ENCODE measurements at places on chromosomes 16 and 17.
A peak's percentile ranks its signal among the peaks of the same experiment; 100 is the strongest.

DNA sequence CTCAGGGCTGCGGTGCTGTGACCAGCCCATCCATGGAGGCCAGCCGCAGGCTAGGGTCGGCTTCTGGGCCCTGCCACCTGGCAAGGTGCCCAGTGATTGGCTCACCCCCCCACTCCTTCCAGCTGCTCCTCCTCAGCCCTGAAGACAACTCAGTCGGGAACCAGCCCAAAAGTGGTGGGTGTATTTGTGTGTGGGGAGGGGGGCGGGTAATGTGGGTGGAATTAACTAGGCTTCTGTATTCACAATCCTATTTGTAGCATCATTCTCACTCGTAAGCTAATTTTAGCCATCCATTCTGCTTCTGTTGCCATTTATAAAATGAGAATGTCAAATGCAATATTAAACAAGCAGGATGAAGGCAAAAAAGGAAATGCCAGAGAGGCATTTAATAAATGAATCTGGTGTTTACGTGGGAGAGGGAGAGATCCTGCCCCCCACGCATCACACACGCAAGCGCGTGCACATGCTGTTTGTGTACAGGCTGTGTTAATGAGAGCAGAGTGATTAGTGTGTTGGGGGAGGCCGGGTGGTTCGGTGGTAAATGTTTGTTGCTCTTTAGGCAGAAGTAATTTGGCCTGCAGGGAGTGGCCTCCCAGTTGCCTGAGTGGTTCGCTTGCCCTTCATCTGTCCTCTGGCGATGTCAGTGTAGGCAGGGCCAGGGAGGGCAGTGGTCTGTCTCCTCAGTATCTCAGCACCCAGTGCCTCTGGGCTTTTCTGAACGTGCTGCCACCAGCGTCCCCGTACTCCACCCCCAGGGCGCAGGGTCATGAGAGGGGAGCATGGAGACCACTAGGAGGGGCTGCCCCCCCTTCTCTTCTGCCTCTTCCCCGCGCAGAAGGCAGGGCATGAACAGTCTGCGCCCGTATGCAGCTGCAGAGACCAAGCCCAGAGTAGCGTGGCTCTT lies 140.1 kb downstream of the CCDC182 start:
- DNase-seq: peak; percentile 52

GRCh38 chr17:39205112-39205526 lies 5.0 kb downstream of the RPL19 start:
- no peak for DNase-seq

DNA sequence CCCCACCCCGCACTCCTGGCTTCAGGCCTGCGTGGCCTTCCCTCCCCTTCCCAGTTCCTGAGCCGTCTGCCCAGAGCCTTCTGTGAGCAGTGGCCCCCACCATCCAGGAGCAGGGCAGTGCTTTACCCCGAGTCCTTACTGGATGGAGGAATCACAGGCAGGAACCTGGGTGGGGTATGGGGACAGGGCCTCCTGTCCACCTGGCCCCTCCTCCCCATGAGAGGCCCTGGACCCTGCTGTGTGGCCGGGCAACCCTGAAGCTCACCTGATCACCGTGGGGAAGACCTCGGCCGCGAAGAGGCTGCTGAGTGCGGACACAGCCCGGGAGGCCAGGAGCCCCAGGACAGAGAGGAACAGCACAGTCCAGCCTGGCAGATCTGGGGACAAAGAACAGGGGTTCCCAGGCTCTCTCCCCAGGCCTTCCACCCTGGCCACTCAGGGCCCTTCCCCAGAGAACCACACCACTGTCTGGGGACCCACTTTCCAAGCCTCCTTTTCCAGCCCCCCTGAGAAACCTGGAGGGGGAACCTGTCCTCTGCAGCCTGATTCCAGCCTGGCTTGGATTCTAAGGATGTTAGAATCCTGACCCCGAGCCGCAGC lies 3.2 kb downstream of the SLC22A31 start:
- DNase-seq: no peak

DNA sequence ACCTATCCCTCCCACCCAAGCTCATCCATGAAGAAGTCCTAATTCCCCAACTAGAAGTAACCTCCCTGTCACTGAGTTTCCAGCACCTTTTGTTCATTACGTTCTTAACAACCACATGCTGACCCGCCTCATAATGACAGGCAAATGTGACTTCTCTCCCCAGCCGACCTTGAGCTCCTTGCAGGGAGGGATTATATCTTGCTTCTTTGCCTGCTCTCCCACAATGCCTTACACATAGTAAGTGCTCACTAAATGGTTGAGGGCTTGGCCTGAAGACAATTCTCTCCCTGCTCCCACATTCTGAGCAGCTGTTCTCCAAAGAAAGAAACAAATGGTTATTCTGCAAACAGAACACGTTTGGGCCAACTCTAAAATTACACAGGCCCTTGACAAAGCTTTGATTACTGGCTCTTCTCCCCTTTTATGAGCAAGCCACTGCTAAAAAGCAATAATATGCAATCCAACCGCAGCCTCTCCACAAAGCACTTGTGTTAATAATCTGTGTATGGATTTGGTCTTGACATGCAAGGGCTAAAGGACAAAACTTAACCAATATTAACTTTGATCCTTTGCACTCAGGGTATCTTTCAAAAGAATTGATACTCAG lies 23.2 kb downstream of the SLC39A11 start:
- no peak for DNase-seq

- no peak for DNase-seq
Measured at GRCh38 chr17:82875407-82875856, 35.6 kb upstream of the ZNF750 start.

DNA sequence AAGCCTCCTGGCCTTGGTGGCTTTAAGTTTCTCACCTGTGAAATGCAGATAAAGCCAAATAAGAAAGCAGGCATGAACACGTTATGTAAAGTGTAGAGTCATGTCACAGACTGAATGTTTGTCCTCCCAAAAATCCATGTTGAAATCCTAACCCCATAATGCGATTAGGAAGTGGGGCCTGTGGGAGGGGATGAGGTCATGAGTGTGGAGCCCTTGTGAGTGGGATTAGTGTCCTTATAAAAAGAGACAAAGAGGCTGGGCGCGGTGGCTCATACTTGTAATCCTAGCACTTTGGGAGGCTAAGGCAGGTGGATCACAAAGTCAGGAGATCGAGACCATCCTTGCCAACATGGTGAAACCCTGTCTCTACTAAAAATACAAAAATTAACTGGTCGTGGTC lies 19.5 kb upstream of the C16orf78 start:
- DNase-seq: no peak

GRCh38 chr17:52738791-52739190 lies 580.3 kb upstream of the CA10 start:
- DNase-seq: no peak

DNA sequence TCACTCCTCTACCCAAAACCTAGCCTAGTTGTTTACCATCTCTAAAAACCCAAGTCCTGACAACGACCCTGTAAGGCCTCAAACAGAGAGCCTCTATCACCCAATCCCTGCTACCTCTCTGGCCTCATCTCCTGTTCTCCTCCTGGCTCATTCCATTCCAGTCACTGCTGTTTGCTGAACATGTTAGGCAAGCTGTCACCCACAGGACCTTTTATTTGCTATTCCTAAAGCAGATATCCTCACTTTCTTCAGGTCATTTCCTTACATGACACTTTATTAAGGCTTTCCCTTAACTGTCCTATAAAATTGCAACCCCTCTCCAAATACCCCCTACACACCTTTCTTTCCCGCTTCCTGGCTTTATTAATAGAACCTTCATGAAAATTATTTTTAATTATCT lies 85.1 kb downstream of the KANSL1 start:
- DNase-seq: no peak

- DNase-seq: peak; percentile 88
Measured at GRCh38 chr16:88785106-88785924, at the start of gene PIEZO1. Gene PIEZO1, minus strand, starts transcription at chr16:88785220. Its CDS starts 256 bp downstream, at chr16:88784964.

- DNase-seq: no peak
Measured at GRCh38 chr17:70259400-70259799, 90.1 kb downstream of the KCNJ2 start.

DNA sequence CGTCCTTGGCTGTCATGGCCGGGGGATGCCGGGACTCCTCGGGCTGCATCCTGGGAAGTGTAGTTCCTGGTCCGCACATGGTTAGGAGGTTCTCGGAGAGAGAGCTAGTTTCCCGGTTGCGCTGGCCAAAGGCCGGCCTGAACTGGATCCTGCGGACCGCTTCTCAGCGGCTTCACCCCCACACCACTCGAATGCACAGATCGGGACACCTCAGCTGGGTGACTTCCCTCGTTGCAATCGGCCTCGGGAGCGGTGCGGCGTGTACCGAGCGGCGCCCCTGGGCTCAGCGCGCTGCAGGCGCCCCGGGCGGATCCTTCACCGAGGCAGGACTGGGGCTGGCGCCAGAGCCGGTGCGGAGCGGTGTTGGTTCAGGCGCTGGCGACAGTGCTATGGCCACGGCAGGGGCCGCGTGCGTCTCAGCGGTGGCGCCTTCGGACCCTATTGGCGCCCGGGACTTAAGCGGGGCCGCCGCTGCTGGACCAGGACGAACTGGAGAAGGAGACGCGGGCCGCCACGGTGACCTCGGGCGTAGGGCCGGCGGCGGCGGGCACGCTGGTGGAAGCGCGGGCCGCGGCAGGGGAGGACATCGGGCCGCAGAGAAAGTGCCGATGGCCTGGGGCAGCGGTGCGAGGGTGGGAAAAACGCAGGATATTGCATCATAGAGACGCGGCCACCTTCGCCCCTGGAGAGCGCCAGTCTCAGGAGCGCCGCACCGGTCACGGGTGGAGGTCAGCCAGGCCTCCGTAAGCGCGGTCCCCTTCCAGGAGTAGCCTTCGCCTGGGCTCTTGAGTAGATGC lies 11.4 kb downstream of the ZNF629 start:
- DNase-seq: peak; percentile 42

- DNase-seq: no peak
Measured at GRCh38 chr16:57061084-57061905, 31.1 kb upstream of the CPNE2 start.

- DNase-seq: no peak
Measured at GRCh38 chr17:70336411-70336810, 167.1 kb downstream of the KCNJ2 start.

DNA sequence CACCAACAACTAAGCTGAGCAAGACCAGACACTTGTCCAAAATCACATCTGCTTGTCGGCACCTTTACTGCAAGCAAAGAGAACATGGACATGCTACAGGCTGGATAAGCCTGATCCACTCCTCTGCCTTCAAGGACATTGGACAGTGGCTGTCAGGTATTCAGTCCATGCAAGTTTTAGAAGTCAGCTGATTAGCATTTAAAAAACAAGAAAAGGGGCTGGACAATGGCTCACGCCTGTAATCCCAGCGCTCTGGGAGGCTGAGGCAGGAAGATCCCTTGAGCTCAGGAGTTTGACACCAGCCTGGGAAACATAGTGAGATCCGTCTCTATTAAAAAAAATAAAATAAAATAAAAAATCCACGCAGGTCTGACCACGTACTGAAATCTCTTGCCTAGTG lies 20.3 kb downstream of the PARN start:
- DNase-seq: no peak

GRCh38 chr16:12590409-12590808 lies 213.3 kb downstream of the CPPED1 start:
- DNase-seq: no peak

DNA sequence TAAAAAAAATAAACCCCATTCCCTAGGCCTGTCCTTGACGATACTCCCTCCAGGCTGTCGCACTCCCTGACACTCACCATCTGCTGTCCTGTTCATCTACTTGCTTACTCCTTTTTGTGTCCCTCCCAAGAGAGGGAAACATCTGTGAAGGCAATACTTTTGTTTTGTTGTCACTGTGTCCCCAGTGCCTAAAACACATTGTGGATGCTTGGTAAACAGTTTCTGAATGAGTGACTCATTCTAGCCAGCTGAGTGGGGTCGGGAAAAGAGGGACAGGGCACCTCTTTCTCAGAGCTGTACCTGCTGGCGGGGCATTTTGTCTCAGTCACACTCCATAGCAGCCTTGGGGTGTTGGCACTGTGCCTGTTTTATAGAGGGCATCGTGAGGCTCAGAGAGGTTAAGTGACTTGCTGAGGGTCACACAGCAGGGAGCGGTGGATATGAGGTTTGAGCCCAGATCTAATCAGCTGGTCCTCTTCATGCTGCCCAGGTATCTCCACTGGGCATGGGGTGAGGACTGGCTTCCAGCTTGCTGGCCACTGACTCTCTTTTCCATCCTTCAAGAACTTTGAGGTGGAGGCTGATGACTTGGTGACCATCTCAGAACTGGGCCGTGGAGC lies 15.6 kb downstream of the MAP2K3 start:
- no peak for DNase-seq

DNA sequence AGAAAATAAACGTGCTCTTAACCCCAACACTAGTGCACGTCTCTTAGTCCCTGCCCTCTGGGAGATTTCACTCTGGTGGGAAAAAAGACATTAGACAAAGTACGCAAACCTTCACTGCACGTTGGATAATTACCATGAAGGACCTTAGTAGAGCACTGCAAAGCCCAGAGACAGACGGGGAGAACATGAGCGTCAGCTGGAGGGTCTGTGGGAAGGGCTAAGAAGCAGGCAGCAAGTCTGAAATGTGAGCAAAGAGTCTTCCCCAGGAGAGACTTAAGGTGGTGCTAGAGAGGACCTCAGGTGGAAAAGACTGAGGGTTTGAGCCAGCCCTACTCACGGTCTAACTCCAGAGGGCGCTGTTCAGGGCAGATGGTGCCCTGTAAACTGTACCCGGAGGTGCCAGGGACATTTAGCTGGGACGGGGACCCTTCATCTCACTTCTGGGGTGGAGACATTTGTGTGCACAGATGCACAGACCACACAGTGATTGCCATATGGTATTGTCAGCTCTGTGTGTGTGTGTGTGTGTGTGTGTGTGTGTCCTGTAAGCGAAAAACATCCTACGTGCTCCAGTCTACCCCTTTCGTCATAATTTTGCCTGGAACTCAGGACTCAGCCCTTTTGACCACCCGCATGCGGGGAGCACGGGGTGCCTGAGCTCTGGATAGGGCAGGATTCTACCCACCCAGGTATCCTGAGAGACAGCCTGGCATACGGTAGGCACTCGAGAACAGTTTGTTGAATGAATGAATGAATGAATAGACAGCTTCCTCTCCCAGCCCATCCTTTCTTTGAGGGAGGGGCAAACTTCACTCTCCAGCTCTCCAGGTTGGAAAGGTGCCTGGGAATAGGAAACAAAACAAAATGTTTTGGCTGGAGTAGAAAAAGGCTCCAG lies 10.1 kb upstream of the STAC2 start:
- DNase-seq: no peak

DNA sequence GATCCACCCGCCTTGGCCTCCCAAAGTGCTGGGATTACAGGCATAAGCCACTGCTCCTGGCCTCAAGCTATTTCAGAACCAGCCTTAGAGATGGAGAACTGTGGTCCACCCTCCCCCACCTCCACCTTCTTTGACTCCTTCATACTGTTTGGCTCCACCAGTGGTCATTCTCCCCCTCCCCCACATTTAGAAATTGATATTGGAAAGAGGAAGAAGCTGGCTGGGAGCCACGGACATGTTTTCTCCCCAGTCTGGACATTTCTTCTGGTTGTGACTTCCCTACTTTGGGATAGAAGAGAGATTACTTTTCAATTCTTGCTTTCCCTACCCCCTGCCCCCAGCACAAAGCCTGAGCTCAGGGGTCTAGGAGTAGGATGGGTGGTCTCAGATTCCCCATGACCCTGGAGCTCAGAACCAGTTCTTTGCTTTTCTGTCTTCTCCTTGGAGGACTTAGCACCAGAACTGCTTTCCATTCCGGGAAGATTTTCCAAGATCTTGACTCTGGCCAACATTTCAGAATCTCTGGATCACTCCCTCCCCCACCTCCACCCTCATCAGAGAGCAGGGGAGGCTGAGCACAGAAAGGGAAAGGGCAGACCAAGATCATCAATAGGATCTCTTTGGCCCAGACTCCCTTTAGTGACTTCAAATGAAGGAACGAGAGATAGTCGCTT lies 16.3 kb downstream of the CAVIN1 start:
- DNase-seq: no peak

GRCh38 chr17:67200727-67201301 lies 44.2 kb downstream of the HELZ start:
- DNase-seq: no peak

- no peak for DNase-seq
Measured at GRCh38 chr16:51853586-51853985, 693.4 kb downstream of the TOX3 start.

Data from memory B cell (primary cell).